ENCODE measurements at places on chromosomes 16 and 17.

DNA sequence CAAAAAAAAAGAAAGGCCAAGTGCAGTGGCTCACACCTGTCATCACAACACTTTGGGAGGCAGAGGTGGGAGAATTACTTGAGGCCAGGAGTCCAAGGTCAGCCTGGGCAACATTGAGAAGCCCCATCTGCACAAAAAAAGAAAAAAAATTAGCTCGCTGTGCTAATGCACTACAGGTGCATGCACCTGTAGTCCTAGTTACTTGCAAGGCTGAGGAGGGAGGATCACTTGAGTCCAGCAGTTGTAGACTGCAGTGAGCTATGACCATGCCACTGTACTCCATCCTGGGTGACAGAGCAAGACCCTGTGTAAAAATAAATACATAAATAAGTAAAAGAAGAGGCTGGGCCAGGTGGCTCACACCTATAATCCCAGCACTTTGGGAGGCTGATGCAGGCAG lies 39.7 kb downstream of the DCAKD start:
- DNase-seq: no peak

GRCh38 chr16:57915811-57916488 lies 55.0 kb downstream of the CNGB1 start:
- DNase-seq: no peak

DNA sequence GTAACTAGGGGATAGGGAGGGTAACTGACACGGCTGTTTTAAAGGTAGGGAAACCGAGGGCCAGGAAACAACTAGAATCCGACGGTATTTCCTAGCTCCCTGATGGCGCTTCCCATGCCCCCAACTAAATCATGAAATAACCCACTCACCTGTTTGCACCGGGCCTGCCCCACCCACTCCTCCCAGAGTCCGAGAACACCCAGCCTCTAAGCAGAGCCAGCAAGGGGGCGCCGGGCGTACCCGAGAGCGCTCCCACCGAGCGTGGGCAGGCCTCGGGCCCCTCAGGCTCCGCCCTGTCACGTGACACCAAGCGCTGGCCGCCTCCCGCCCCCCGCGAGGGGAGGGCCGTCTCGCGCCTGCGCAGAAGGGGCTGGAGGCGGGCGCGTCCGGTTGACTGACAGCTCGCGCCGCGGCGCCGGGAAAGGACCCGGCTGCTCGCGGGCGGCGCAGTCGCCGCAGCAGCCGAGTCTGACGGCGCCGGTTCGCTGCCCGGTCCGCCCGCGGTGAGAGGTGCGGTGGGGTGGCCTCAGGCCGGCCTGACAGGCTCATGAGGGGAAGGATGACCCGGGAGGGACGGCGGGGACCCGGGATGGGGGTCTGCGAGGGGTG lies at the start of gene KIAA0513:
TSS of gene KIAA0513 (plus strand) at position 447 of the 609 bp plus-strand sequence. CDS start 39,277 bp downstream, outside the sequence.
- DNase-seq: peak; percentile 65

GRCh38 chr16:61540216-61540615 lies 496.0 kb downstream of the CDH8 start:
- no peak for DNase-seq

GRCh38 chr16:56985288-56985961 lies 3.9 kb upstream of the NLRC5 start:
- peak; percentile 78 for DNase-seq

DNA sequence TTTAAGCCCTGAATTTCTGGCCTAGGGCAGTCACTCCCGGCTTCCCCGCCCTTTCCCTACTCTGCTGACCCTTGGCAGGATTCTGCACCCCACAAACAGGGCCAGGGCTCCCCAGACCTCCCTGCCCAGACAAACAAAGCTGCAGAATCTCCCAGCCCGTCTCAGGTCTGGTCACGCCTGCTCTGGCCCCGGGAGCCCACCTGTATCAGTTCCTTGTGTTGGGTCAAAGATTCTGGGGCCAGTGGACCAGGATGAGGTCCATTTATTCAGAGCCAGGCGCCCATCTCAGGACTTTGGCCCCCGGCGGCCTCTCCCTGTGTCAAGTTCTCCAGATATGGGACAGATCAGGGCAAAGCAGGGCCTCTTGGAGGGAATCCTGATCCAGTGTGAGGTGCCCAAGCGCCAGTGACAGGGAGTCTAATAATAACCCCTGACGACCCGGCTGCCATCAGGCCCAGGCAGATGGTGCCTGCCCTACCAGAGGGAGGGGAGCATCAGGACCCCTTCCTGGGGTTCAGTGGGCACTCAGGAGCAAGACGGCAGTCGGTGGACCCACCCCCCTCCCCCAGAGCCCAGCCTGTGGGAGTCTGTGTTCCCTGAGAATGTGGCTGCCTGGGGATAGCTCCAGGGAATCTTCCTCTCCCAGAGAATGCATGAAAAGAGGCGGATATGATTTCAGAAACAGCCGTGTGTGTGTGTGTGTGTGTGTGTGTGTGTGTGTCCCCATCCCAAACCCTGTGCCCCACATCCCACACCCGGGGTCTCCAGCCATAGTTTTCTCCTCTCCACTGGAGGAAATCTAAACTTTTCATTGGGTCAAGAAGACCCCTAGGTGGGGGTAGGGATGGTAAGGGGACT lies 1.3 kb downstream of the TTYH2 start:
- no peak for DNase-seq

DNA sequence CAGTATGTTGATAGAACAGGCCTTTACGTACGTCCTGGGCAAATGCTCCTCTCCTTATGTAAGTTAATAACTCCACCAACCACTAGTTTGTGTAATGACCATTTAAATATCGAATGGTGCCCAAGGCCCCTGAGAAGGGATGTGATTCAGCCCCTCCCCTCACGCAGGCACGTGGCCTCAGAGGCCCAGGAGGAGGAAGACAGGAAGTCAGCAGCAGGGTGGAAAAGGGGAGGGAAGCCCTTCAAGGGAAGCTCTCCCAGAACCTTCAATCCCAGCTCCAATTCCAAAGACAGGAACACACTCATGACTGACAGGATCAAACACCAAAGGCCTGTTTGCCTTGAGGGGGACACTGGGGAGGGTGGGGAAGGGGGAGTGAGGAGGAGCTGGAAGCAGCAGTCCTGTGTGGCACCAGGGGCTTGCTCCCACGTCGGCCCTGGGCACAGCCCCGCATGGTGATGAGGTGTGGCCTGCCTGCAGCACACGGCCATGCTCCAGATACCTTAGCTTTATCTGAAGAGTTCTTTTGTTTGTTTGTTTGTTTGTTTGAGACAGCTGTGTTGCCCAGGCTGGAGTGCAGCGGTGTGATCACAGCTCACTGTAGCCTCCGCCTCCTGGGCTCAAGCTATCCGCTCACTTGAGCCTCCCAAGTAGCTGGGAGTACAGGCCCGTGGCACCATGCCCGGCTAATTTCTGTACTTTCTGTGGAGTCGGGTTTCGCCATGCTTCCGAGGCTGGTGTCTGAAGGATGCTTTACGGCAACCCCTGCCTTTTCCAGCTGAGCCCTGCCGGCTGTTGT lies 105.0 kb downstream of the ZNF778 start:
- peak; percentile 65 for DNase-seq

GRCh38 chr17:49277638-49278037 lies 47.1 kb upstream of the PHOSPHO1 start:
- no peak for DNase-seq

DNA sequence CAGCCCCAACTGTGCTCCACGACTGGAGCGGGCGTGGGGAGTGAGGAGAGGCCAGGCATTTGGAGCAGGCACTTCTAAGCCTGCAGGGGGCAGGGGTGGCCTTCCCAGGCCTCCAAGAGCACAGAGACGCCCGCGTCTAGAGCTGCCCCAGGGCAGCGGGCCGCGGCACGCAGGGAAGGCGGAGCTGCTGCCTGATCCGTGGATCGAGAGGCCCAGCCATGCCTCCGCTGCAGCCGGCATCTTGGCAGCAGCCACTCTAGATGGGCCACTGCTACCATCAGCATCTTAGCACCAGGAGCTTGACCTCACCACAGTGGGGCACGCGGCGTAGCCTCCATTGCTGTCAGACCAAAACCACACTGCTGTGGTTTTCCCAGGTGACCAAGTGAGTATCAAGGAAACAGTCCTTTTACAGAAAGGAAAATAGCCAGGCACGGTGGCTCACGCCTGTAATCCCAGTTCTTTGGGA lies 20.4 kb upstream of the WDR45B start:
- peak; percentile 12 for DNase-seq

DNA sequence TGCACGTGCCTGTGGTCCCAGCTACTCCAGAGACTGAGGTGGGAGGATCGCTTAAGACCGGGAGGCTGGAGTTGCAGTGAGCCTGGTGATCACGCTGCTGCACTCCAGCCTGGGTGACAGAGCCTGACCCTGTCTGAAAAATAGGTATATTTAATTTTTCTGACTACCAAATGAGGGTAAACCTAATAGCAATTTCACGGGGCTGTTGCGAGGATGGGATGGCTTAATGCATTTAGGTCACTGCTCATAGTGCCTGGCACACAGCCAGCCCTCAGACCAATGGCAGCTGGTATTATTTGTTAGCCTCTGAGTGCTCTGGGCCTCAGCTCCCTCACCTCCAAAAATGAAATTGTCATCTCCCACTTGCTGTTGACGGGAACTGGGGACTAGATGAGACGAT lies 5.9 kb upstream of the CDIP1 start:
- no peak for DNase-seq

DNA sequence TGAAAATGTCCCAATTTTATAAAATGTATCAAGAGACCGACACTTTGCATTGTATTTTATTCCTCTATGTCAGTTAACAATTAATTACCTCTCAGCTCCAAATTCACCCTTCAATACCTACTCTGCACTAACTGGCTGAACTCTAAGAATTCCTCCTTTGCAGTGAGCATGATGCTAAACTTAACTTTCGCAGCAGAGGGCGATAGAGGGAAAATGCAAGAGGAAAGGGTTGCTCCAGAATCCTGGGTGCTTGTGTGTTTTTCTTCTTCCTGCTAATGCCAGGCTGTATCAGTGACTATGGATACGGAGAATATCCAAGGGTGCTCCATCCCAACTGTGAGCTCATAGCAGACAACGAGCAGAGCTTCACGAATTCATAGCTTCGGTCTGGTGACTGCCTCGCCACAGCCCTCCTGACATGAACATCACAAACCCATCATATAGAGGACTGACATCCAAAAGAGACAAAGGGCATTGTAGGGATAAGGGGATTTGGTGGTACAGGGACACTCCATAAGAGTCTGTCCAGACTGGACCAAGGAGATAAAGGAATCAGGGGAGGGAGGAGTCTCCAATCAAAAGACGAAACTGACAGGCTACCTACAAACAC lies 172.9 kb downstream of the STX8 start:
- no peak for DNase-seq

GRCh38 chr16:2096853-2097595 lies 38.7 kb downstream of the PKD1 start:
- no peak for DNase-seq

DNA sequence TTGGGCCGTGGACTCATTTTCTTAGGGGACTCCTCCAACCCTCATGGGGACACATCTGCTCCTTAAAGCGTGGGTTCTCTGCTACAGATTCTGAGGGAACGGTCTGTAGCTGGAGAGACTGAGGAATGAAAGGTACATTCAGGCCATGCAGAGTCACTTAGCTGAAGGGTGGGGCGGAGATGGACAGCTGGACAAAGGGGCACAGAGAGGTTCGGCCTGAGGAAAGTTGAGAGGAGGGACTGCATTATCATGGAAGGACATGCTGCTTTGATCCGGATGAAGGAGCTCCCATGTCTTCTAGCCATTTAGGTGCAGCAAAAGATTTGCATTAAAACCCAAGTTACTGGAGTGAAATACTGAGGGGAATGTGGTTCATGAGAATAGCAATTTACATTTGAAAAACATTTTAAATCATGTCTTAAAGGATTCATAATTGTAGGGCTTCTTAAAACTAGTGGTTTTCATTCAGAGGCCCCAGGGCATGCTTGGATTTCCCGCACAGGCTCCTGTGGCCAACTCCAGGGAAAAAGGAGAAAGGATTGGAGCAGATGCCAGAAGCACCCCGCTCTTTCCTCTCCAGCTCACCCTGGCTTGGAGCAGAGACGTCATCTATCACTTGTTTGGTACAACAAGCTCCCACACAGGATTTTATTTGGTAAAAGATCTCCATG lies 54.2 kb downstream of the CDRT4 start:
- no peak for DNase-seq

- no peak for DNase-seq
These were observed 36.0 kb downstream of the ARHGAP23 start for GRCh38 chr17:38464251-38464722.

DNA sequence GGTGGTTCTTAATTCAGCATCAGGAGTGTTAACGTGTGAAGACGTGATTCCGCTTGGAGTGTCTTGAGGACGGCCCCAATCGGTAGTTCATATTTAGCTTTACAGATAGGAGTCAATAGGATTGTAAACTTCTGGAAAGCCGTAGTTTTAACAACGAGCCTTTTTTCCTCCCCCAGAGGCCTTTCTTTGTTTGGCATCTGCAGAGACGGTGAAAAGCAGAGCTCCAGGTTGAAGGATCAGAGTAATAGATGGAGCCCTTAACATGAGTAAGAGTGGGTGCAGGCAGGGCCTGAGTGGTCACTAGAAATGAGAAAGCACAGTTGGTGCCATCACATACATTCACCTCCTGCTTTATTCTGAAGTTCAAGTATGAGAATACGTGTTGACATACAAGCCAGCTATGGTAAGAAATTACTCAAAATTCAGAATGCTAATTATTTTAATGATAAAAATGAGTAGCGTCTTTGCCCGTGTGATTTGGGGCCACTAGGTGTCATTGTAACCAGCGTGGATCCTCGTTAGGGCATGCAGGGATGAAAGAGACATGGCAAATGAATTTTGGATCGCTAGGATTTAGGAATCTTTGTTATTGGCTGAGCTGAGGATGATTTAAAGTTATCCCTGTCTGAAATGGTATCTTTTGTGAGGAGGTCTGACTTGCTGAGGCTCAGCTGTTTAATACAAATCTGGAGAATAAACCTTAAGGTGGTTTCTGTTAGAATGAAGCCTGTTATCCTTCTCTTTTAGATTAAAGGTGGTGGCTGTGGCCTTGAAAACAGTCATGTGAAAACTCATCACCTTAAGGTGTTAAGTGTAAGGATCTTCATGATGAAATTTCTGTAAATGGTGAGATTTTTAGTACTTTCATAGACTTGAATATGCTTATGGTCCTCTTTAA lies 18.6 kb downstream of the PRCD start:
- no peak for DNase-seq

- DNase-seq: peak; percentile 22
These were observed 21.2 kb downstream of the ZNF469 start for GRCh38 chr16:88403794-88404581.

DNA sequence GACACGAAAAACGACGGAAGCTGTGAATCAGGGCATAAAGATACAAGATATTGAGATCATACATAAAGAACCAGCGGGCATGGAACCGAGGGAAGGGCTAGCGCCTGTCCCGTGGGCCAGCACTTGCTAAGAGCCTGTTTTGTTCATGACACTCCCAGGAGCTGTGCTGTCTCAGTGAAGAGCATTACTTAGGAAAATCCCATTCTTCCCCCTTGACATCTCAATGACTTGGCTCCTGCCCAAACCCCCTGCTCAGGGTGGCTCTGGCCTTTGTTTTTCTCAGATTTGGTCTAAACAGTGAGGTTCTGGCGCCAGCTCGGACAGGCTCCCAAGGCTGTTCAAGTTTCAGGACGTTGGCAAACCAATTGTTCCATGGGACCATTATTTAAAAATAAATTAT lies 79.1 kb upstream of the SEC14L1 start:
- no peak for DNase-seq

- DNase-seq: no peak
These were observed 16.0 kb downstream of the NUPR1 start for GRCh38 chr16:28522792-28523191.

- DNase-seq: no peak
These were observed 283.9 kb upstream of the EEF2KMT start for GRCh38 chr16:5381481-5381880.

GRCh38 chr16:58127033-58127556 lies 2.1 kb downstream of the CFAP20 start:
- DNase-seq: peak; percentile 39

GRCh38 chr16:86798247-86799041 lies 220.1 kb downstream of the FOXL1 start:
- DNase-seq: peak; percentile 51

GRCh38 chr16:48462106-48462740 lies 77.0 kb upstream of the SIAH1 start:
- peak; percentile 50 for DNase-seq

Measured in astrocyte (in vitro differentiated cells and primary cell).